ENCODE measurements at places on chromosomes 4 and X.

DNA sequence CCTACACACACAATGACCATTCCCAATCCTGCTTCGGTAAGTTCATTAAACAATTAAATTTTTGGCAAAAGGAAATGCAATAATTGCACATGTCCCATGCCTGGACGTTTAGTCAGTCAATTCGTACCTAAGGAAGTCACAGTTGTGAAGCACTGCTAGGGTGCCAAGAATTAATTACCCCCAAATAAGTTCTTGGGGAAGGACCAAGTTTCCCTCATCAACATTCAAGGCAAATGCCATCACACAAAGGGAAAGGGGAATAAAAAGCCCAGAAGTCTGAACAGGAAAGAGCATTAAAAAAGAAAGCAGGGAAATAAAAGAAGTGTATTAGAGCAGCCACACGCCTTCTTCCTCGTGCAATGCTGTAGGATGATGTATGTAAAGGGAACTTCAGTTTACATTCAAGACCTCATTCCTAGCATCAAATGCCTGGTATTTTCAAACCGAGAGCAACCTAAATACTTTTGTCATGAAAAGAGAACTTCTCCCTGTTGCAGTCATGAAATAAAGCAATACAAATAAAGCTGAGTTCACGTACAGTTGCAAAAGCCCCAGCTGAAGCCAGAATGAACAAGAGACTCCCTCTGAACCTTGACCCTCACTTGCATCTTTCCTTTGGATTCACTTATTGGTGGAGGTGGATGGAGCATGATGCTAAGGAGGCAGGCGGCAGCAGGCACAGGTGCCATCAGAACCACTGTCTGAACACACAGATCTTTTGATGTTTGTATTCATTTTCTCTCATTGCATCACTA is 124.0 kb upstream of the PPARGC1A start:
- no peak for DNase-seq

GRCh38 chrX:96791559-96791958 is 92.1 kb upstream of the RPA4 start:
- DNase-seq, result peak; percentile 11

DNA sequence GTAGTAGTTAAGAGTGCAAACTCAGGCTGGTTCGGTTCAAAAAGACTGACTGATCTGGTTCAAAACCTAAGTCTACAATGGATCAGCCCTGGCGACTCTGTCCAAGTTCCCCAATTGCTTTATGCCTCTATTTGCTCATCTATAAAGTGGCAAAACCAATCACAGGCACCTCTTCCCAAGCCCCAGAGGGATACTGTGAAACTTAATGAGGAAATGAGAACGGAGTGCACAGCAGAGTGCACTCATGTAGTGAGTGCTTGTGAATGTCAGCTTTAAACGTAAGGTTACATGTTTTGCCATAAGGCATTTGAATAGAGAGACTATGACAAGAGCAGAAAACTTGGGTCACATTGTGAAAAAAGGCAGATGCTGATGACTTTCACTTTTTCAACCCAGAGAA is 199.7 kb upstream of the KLF3 start:
- no peak for DNase-seq

DNA sequence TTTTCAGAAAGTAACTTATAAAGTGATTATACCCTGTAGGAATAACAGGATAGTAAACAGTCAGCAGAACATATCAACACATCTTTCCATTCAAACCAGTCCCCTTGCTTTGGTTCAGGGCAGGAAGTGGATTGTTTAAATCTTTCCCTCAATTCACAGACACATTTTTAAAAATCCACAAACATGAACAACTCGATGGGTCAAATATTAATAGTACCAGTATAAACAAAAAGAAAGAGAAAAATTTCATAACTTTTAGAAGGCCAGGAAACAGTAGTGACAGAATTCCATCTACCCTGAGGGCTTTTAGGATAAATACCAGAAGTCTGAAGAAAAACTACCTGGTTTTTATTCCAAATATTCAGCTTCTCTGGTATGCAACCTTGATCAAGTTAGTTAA is 1072.8 kb upstream of the PABPC4L start:
- DNase-seq, result no peak

GRCh38 chr4:149065753-149066152 is 623.5 kb upstream of the NR3C2 start:
- DNase-seq, result no peak

GRCh38 chrX:78922754-78923153 is 22.4 kb upstream of the P2RY10 start:
- no peak for DNase-seq

DNA sequence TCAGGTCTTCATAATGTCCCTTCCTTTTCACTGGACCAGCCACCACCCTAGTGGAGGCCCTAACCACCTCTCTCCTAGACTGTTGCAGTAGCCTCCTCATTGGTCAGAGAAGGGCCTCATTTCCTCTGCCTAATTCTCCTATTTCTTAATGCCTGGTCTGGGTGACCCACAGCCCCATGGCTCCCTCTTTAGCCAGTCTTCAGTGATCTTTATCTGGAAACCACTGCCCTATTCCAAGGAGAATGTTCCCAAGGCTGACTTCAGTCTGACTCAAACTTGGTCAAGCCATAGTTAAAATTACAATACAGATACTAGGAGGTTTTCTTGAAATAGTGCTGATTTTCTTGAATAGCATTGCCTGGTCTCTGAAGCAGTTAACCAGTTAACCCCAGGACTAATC is 53.6 kb upstream of the PRPS1 start:
- no peak for DNase-seq

GRCh38 chr4:151921386-151921785 is 160.6 kb upstream of the GATB start:
- DNase-seq, result no peak

GRCh38 chrX:16828124-16828908 is 41.8 kb downstream of the RBBP7 start:
- DNase-seq, result no peak

GRCh38 chrX:38192007-38192810 is 28.5 kb downstream of the SRPX start:
- peak; percentile 11 for DNase-seq

GRCh38 chrX:68666580-68666979 is 19.1 kb downstream of the STARD8 start:
- no peak for DNase-seq

GRCh38 chr4:39319676-39320075 is 46.5 kb downstream of the RFC1 start:
- DNase-seq, result peak; percentile 67

- no peak for DNase-seq
These were observed 38.6 kb upstream of the NEIL3 start for GRCh38 chr4:177271091-177271490.

DNA sequence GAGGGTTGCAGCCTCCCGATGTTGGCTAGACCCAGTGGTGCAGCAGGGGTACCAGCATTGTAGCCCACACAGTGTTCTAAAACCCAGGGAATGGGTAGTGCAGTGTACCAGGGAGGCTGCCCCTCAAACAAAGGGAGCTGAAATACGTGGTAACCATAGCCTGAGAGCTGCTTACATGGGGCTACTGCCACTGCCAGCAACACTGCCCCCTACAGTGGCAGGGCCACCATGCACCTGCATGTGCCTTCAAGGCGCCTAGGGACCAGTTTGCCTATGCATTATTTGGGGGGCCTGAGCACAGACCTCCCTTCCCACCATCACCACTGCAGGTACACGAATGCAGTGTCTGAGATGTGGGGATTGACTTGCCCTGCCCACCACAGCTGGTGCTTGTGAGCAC is 21.0 kb upstream of the BMP15 start:
- DNase-seq, result no peak

GRCh38 chrX:68443155-68443868 is 10.0 kb upstream of the OPHN1 start:
- DNase-seq, result no peak

DNA sequence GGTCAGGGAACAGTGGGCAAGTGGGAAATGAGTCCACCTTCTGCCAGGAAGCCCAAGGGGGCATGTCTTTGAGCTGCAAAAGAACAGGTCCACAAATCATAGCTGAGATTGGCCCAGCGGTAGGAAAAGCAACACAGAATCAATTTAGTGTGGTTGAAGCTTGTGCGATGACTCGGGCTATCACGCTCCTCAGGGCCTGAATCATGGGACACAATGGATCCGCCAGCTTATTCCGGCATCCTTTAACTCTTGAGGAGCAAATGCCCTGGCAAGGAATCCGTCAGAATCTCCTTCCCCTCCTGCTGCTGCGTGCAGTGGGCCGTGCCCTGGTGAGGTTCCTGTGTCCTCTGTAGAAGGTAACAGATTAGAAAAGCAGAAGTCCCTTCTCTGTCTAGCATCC is 98.0 kb downstream of the RELL1 start:
- no peak for DNase-seq

GRCh38 chrX:32893751-32894150 is 317.6 kb downstream of the DMD start:
- no peak for DNase-seq

- DNase-seq, result no peak
These were observed 404.9 kb downstream of the ZNF674 start for GRCh38 chrX:46140272-46140671.

DNA sequence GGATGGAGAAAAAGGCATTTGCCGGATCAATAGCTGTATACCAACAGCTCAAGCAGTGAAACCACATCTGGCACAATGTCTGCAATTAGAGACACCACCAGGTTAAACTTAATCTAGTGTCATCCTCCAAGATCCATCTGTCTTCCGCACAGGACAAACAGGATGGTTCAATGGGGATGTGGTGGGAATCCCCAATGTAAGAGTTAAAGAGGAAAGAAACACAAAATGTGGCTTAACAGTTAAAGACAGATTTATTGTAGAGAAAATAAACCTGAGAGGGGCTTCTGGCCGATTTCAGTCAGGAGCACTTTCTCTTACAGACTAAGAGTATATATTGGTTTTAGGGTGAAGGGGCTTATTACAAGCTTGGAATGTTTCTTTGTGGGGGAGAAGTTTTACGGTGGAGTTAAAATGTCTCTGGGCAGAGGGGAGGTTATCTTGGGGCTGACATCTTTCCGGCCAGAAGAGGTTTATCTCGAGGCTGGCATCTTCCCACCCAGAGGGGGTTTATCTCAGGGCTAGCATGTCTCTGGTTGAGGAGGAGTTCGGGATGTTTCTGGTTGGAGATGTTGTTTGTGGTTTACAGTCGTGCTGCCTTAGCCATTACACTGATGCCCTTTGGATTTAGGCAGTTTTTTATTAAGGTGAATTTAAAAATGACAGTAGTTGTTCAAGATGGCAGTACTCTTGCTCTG is 61.7 kb downstream of the KANTR start:
- DNase-seq, result no peak

DNA sequence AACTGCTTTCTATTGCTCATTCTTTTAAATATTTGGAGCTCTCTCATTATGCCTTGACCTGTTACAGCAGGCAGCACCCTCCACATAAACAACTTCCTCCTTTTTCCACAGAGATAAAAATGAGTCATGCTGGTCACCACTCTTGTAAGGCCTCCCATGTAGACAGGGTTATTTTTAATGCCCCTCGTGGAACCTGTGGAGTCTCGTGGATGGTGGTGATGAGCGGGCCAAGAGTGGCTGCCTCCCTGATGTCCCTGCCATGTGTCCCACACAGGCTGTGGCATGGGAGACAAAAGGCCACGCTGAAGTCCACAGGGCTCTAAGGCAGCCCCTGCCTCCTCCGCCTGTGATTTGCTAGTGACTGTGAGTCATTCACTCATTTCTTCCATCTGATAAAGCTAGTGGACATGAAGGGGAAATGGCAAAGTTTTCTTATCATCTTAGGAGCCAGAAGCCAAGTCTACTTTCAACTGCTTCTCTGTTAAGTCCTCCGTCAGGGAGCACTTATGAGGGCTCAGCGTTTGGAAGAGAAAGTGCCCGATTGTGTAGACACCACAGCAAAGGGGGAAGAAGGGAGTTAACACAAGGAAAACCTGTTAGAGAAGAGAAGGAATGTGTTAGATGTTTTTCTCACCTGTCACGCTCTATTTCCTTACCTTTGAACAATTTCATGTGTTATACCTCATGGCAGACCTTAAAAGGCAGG is 121.6 kb upstream of the FAT1 start:
- peak; percentile 81 for DNase-seq

GRCh38 chr4:177005674-177006230 is 213.0 kb upstream of the VEGFC start:
- no peak for DNase-seq

GRCh38 chrX:110600745-110601310 is 194.8 kb downstream of the CHRDL1 start:
- DNase-seq, result no peak

GRCh38 chrX:94493405-94493804 is 819.4 kb downstream of the FAM133A start:
- DNase-seq, result no peak

DNA sequence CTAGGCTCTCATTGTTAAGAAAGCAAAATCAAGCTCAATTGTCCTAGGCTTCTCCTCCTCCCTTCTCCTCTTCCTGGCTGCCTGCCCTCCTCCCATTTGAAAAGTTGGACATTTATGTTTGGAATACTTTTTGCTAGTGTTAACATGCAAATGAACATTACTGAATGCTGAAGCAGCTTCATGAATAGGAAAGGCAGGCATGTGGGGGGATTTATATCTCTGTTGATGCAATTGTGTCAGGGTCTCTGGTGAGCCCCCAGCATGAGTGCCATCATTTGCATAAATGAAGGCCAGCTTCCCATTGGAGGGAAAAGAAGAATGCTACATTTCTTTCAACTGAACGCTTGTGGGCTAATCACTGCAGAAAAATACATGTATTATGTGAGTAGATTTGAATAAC is 160.1 kb upstream of the NDST3 start:
- no peak for DNase-seq

GRCh38 chr4:108058685-108059440 is 69.2 kb downstream of the HADH start:
- peak; percentile 58 for DNase-seq

DNA sequence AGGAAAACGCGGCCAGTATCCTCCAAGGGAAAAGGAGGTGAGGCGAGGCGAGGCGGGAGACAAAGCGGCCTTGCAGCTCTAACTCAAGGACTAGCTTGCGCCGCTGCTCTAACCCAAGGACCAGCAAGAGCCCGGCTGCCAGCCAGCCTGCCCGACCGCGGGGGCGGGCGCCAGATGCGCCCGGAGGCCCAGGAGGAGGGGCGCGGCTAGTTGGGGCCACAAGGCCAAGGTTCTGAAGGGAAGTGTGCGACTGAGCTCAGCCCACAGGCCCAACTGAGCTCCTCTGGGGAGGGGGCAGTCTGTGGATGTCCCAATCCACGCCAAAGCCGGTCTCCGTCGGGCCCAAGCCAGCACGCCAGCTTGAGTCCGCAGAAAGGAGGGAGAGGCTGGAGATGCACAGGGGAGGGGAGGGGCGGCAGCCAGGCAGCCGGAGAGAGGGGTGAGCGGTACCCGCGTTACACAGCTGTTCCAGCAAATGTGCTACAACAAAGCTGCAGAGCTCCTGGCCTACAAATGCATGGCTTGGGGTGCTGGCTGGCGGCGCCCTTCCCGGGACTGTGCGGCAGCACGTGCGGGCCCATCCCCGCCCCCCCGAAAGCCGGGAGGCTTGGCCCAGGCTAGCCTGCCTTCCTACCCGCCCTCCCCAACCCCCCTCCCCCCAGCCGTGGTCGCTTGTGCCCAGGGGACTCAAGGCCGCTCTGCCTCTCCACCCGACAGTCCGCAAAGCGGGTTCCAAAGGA is 637 bp downstream of the AMER1 start:
- peak; percentile 39 for DNase-seq

- no peak for DNase-seq
These were observed 12.2 kb upstream of the TMEM164 start for GRCh38 chrX:109990582-109991276.

- no peak for DNase-seq
These were observed 221.0 kb upstream of the GPRIN3 start for GRCh38 chr4:89528526-89529133.
